ENCODE measurements at places on chromosomes 7 and 10. TPM values are rescaled to one million over a fixed set of nuclear protein-coding genes. Genes with fewer than 3 reads are reported as not detected.

The JAKMIP3 gene
- polyA plus RNA-seq = 0.09 TPM

The CYP17A1 gene
- polyA plus RNA-seq = not detected

The C7orf33 gene
- polyA plus RNA-seq = not detected

The NSUN5 gene
- polyA plus RNA-seq = 23.1 TPM

The SYT15B gene
- 0.67 TPM for polyA plus RNA-seq

The CCNY gene
- polyA plus RNA-seq = 15.1 TPM

The CRTAC1 gene
- polyA plus RNA-seq = 1.4 TPM

The MSRB2 gene
- polyA plus RNA-seq = 18.7 TPM

The TDRD1 gene
- 0.04 TPM for polyA plus RNA-seq

The TCTN3 gene
- polyA plus RNA-seq = 6.4 TPM

The TFPI2 gene
- 0.39 TPM for polyA plus RNA-seq

The LIPN gene
- polyA plus RNA-seq = 1.0 TPM

The ADCY1 gene
- 0.18 TPM for polyA plus RNA-seq

The ZNF503 gene
- polyA plus RNA-seq = 19.4 TPM

The PLXDC2 gene
- 11.9 TPM for polyA plus RNA-seq

The CCDC136 gene
- 1.9 TPM for polyA plus RNA-seq

The SFTPA1 gene
- polyA plus RNA-seq = 0.57 TPM

The LAMB1 gene
- polyA plus RNA-seq = 25.2 TPM

The C7orf57 gene
- polyA plus RNA-seq = 0.73 TPM

The OR2A1 gene
- polyA plus RNA-seq = 0.01 TPM

The KCNK18 gene
- polyA plus RNA-seq = not detected

The C10orf90 gene
- polyA plus RNA-seq = 0.05 TPM

The SPDYE1 gene
- not detected for polyA plus RNA-seq

The HPSE2 gene
- 3.5 TPM for polyA plus RNA-seq

The FAM25C gene
- not detected for polyA plus RNA-seq

The SLC18A2 gene
- 0.39 TPM for polyA plus RNA-seq

The VSIR gene
- polyA plus RNA-seq = 41.9 TPM

The FOXI2 gene
- 0.45 TPM for polyA plus RNA-seq

The PDZD8 gene
- polyA plus RNA-seq = 6.8 TPM

The OR13A1 gene
- 0.11 TPM for polyA plus RNA-seq

The WNT2 gene
- 0.02 TPM for polyA plus RNA-seq

The RBP3 gene
- polyA plus RNA-seq = not detected

The TM9SF3 gene
- polyA plus RNA-seq = 29.6 TPM

The TAS2R3 gene
- 0.10 TPM for polyA plus RNA-seq

The EN2 gene
- polyA plus RNA-seq = 0.02 TPM

The BCL7B gene
- polyA plus RNA-seq = 43.5 TPM

The PLPP4 gene
- not detected for polyA plus RNA-seq

Data from esophagus (tissue), 2 donors.